ENCODE measurements at places on chromosomes 3 and 15.

- no peak overlapping the region for H3K27ac ChIP-seq
- H3K4me1 ChIP-seq, result no peaks in the 10 kb centered on the region
- no peak overlapping the region for H3K4me3 ChIP-seq
- H3K27me3 ChIP-seq, result no peaks in the 10 kb centered on the region
- no peaks in the 10 kb centered on the region for H3K36me3 ChIP-seq
Measured at GRCh38 chr3:167895178-167895577, 159.7 kb downstream of the SERPINI1 start.

DNA sequence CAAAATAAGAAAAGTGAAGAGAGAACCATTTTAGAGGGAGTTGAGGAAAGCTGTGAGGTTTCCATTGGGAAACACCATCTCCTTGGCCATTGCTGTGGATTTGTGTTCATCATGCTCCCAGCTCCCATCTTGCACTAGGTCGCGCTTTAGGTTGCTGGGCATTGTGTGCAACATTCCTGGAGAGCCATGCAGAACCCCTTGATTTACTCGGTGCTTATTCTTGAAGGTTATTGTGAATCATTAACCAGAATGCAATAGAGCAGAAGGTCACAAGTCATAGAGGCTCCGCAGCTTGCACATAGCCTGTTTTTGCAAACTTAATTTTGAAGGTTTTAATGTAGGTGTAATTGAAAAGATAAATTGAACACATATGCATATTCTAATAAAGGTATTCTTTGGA is 239.2 kb upstream of the IL12A start:
- no peaks in the 10 kb centered on the region for H3K4me1 ChIP-seq
- no peak overlapping the region for H3K4me3 ChIP-seq
- no peak overlapping the region for H3K27ac ChIP-seq
- H3K36me3 ChIP-seq, result no peaks in the 10 kb centered on the region
- no peaks in the 10 kb centered on the region for H3K27me3 ChIP-seq
- DNase-seq, result no peak

DNA sequence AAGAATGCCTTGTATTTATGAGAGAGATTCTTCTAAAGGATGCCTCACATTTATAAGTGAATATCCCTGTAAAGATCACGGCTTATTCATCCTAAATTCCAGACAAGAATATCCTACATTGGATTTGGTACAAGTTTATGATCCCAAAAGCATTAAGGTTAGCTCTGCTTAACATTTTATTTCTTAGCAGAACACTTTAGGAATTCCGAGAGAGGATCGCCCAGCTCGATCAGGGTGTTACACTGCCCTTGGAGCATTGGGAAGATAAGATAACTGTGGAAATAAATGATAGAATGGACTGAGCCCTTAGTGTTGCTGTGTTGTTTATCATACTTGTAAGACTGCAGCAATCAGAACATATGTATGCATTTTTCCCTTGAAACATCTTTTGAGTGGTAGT is 223.0 kb upstream of the CDIN1 start:
- H3K4me3 ChIP-seq, result no peak overlapping the region
- H3K36me3 ChIP-seq, result no peaks in the 10 kb centered on the region
- DNase-seq, result no peak
- no peaks in the 10 kb centered on the region for H3K27me3 ChIP-seq
- H3K27ac ChIP-seq, result peak overlapping the region; percentile 84
- peaks cover 26% of the 10 kb centered on the region for H3K4me1 ChIP-seq

- no peaks in the 10 kb centered on the region for H3K36me3 ChIP-seq
- no peaks in the 10 kb centered on the region for H3K27me3 ChIP-seq
- peaks cover 24% of the 10 kb centered on the region for H3K4me1 ChIP-seq
- no peak for DNase-seq
- peak overlapping the region; percentile 43 for H3K27ac ChIP-seq
Measured at GRCh38 chr3:29426302-29427226, 145.7 kb downstream of the RBMS3 start.

DNA sequence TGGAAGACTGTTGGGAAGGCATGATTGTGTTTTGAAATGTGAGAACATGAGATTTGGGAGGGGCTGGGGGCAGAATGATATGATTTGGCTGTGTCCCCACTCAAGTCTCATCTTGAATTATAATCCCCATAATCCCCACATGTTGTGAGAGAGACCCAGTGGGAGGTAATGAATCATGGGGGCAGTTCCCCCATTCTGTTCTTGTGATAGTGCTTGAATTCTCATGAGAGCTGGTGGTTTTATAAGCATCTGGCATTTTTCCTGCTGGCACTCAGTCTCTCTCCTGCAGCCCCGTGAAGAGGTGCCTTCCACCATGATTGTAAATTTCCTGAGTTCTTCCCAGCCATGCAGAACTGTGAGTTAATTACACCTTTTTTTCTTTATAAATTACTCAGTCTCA is 430.5 kb downstream of the OTOL1 start:
- no peaks in the 10 kb centered on the region for H3K4me1 ChIP-seq
- no peak overlapping the region for H3K27ac ChIP-seq
- no peaks in the 10 kb centered on the region for H3K36me3 ChIP-seq
- no peaks in the 10 kb centered on the region for H3K27me3 ChIP-seq
- DNase-seq, result no peak

- no peak for DNase-seq
- peak overlapping the region; percentile 78 for H3K4me3 ChIP-seq
- no peaks in the 10 kb centered on the region for H3K4me1 ChIP-seq
- no peaks in the 10 kb centered on the region for H3K36me3 ChIP-seq
- H3K27ac ChIP-seq, result peak overlapping the region; percentile 89
Measured at GRCh38 chr3:123202451-123202850, 708 bp downstream of the SEC22A start.

DNA sequence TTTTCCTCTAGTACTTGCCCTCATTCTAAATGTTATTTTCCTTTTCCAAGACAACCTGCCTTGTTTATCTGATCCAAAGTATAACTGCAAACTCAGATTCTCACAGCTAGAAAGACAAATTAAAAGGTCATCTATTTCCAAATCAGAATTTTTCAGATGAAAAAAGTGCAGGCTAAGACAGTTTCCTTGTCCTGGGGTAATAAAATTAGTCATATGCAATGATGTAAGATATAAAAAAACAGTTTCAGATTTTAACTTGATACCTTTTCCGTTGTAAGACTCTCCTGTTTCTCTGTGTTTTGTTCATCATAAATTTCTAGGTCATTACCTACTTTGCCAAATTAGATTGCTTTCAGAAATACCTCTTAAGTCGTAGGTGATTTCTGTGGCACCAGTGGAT is 238.4 kb upstream of the PEX5L start:
- H3K4me1 ChIP-seq, result no peaks in the 10 kb centered on the region
- H3K4me3 ChIP-seq, result no peak overlapping the region
- H3K36me3 ChIP-seq, result no peaks in the 10 kb centered on the region
- H3K27me3 ChIP-seq, result no peaks in the 10 kb centered on the region

DNA sequence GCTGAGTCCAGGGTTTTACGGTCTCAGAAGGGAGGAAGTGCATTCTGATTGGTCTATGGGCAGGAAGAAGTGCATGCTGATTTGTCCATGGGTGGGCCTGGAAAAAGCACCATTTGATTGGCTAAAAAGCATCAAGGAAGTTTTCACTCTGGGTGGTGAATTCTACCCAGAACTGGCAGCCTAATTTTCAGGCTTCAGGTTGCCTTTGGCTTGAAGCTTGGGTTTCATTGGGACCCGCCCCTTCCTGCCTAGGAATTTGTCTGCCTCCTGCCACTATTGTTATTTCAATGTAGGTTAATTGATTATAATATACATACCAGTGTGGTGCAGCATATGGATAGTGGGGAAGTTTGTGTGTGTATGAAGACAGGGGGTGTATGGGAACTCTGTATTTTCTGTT is 1355.9 kb downstream of the SI start:
- no peaks in the 10 kb centered on the region for H3K4me1 ChIP-seq
- no peak overlapping the region for H3K27ac ChIP-seq
- H3K4me3 ChIP-seq, result no peak overlapping the region
- no peaks in the 10 kb centered on the region for H3K36me3 ChIP-seq
- no peak for DNase-seq

DNA sequence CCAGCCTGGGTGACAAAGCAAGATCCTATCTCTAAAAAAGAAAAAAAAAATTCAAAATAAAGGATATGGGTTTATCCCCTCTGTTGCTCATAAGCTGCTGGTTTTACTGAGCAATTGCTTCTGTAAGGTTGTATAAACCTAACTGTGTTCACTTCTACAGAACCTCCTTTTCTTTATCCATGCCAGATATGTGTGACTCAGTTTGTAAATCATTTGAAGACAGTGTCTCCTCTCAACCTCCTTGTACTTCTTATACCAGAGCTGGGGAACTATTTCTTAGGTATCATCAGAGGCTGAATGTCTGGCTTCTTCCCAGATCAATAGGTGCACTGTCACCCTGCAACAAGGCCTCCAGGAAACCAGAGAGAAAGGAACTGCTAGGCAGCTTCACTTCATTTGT is 273.8 kb downstream of the CD47 start:
- no peak overlapping the region for H3K27ac ChIP-seq
- no peaks in the 10 kb centered on the region for H3K36me3 ChIP-seq

DNA sequence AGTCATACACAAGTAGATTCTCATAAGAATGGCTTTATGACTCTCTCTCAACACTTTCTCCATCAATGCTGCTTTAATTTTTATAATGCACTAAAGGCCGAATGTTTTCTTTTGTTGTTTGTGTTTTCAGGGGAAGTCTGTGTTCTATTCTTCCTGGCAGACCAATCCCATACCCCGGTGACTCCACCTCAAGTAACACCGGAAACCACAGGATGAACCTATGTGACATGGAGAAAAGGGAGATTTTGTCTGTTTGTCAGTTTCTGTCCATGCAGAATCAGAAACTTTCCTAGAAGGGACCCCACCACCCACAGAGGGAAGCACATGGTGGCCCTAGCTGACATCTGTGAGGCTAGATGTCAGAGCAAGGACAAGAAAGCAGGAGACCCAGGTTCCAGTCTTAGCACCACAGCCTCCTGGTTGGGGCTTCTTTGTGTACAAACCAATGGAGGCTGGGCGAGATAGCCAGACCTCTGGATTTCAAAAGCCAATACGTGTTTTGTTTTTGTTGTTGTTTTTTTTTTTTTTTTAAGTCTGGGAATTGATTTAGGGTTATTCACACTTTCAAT is 109.0 kb downstream of the OSBPL10 start:
- H3K27ac ChIP-seq, result no peak overlapping the region
- DNase-seq, result no peak
- H3K4me1 ChIP-seq, result no peaks in the 10 kb centered on the region
- no peaks in the 10 kb centered on the region for H3K36me3 ChIP-seq
- no peak overlapping the region for H3K4me3 ChIP-seq
- no peaks in the 10 kb centered on the region for H3K27me3 ChIP-seq

DNA sequence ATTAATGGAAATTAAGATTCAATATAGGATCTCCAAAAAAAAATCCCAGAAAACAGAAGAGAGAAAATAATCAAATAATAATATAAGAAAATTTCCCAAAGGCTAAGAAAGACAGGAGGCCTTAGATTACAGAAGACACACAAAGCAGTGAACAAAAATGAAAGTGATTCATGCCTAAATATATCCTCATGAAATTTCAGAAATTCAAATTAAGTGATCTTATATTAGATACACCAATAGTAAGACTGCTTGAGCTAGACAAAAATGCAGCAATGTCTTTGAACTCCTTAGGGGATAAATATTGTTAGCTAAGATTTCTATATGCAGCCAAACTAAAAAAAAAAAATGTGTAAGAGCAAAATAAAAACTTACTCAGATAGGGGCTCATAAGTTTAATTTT is 44.6 kb upstream of the ARPP21 start:
- no peaks in the 10 kb centered on the region for H3K27me3 ChIP-seq
- H3K4me1 ChIP-seq, result no peaks in the 10 kb centered on the region
- H3K36me3 ChIP-seq, result no peaks in the 10 kb centered on the region
- no peak overlapping the region for H3K4me3 ChIP-seq
- H3K27ac ChIP-seq, result no peak overlapping the region
- no peak for DNase-seq

GRCh38 chr3:99506-99905 is 97.1 kb upstream of the CHL1 start:
- no peak overlapping the region for H3K4me3 ChIP-seq
- H3K4me1 ChIP-seq, result no peaks in the 10 kb centered on the region
- H3K27me3 ChIP-seq, result no peaks in the 10 kb centered on the region
- H3K27ac ChIP-seq, result no peak overlapping the region
- no peaks in the 10 kb centered on the region for H3K36me3 ChIP-seq
- no peak for DNase-seq

GRCh38 chr15:57527382-57528091 is 64.2 kb upstream of the MYZAP start:
- H3K4me1 ChIP-seq, result no peaks in the 10 kb centered on the region
- no peak overlapping the region for H3K4me3 ChIP-seq
- H3K36me3 ChIP-seq, result no peaks in the 10 kb centered on the region
- H3K27me3 ChIP-seq, result no peaks in the 10 kb centered on the region
- H3K27ac ChIP-seq, result no peak overlapping the region
- DNase-seq, result peak; percentile 50

- no peaks in the 10 kb centered on the region for H3K27me3 ChIP-seq
- DNase-seq, result no peak
- H3K4me1 ChIP-seq, result no peaks in the 10 kb centered on the region
- no peak overlapping the region for H3K4me3 ChIP-seq
- H3K27ac ChIP-seq, result no peak overlapping the region
- H3K36me3 ChIP-seq, result no peaks in the 10 kb centered on the region
Measured at GRCh38 chr3:166560253-166560652, 723.0 kb upstream of the BCHE start.

GRCh38 chr3:143972505-143973258 is 1.1 kb downstream of the DIPK2A start:
- H3K4me1 ChIP-seq, result no peaks in the 10 kb centered on the region
- H3K4me3 ChIP-seq, result peak overlapping the region; percentile 94
- H3K36me3 ChIP-seq, result no peaks in the 10 kb centered on the region
- peak; percentile 83 for DNase-seq
- no peaks in the 10 kb centered on the region for H3K27me3 ChIP-seq

- no peaks in the 10 kb centered on the region for H3K27me3 ChIP-seq
- H3K36me3 ChIP-seq, result no peaks in the 10 kb centered on the region
- H3K4me1 ChIP-seq, result peaks cover 64% of the 10 kb centered on the region
- H3K27ac ChIP-seq, result peak overlapping the region; percentile 90
- no peak overlapping the region for H3K4me3 ChIP-seq
- no peak for DNase-seq
Measured at GRCh38 chr3:123411340-123412040, 37.4 kb downstream of the ADCY5 start.
